ENCODE measurements at places on chromosomes 3 and 15.

GRCh38 chr15:40134885-40135284, 26.0 kb upstream of the BUB1B start:
- no peak for DNase-seq

GRCh38 chr15:43232289-43232874, 11.6 kb upstream of the EPB42 start:
- DNase-seq, result no peak

DNA sequence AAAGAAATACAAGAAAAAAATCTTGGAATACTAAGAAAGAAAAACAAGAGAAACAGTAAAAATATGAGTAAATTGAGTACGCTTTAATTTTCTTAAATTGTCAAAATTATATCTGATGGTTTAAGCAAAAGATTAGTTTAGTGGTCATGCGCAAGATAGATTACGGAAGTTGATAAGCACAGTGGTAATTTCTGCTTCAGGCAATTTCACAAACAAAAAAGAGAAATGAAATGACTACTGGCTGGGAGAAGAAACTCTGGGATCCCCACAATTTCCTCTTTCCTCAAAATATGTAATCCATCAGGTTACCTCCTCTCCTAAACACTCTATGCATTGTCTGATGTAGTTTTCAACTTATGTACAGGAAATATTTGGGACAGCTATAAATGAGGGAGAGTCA, 9.0 kb downstream of the MYD88 start:
- DNase-seq, result no peak

DNA sequence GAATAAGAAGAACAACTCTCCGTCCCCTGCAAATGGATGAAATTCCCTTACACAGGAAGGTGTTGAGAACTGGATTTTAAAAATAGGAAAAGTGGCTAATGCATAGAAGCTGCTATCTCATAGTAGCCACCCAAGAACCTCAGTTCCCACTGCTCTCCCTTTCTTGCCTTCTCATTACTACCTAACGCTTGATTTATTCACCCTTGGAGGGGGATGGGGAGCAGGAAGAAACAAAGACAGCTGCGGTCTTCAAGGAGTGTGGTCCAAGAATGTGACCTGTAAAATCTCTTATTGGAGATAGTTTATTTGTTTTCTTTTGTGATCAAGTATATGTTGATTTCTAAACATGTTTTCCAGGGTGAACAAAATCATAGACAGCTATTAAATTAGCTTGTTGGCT, 274.1 kb upstream of the CTNNB1 start:
- no peak for DNase-seq

- peak; percentile 89 for DNase-seq
Observed at GRCh38 chr3:138417559-138417982, 16.8 kb upstream of the ESYT3 start.

GRCh38 chr15:62850318-62850717, 192.2 kb upstream of the TPM1 start:
- no peak for DNase-seq

- peak; percentile 41 for DNase-seq
Observed at GRCh38 chr15:60413231-60413824, 15.5 kb upstream of the ANXA2 start.

GRCh38 chr3:166171695-166172094, 334.5 kb upstream of the BCHE start:
- no peak for DNase-seq
